ENCODE measurements at places on chromosomes 5 and 9. TPM values are rescaled to one million over a fixed set of nuclear protein-coding genes. Genes with fewer than 3 reads are reported as not detected.

Gene LHFPL2
- total RNA-seq, result 40.4 TPM

GRCh38 chr5:43564289-43564850 is 7.5 kb upstream of the PAIP1 start:
- no peak for DNase-seq

DNA sequence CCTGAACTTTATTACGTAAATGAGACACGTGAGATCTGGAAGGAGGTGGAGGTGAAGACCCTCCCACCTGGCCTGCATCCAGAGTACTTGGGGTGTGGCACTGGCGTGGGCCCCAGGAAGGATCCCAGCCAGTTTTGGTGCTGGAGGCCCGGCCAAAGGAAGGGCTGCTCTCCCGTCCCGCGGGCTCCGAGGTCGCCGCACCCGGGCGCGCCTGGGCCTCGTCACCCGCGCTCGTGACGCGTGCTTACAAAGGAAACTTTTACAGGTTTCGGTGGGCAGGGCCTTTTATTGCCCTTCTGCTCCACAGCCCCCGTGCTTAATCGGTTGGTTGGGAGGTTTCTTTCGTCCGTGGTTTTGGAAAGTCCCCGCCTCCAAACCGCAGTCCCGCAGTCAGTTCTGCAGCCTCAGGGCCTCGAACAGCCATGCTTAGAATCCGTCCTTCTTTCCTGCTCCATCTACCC is 29.2 kb downstream of the CDKN2A start:
- DNase-seq, result no peak

DNA sequence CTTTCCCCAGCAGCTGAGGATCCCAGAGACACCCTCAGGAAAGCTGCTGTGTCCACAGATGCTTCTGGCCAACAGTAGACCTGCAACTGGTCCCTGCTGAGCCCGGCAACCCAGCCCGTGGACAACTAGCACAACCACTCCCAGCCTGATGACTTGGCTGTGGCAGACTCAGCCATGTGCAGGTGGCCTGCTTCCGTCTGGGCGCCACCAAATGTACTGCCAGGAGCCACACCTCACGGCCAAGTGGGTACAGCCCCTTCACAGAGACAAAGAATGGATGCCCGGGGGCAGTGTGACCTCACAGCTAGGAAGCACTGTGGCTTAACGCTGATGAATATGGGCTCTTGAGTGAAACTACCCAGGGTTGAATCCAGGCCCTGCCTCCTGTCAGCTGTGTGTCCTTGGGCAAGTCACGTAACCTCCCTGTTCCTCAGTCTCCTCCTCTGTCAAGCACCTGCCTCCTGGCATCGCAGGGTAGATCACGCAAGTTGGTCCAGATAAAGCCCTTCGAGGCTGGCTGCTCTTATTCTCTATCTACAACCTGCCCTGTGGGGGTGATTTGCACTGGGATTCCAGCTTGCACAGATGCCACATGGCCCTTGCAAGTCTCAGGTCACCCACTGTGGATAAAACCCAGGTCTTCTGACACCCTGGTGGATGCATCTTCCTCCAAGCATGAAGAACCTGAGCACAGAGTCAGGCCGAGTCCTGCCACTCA is 225.0 kb downstream of the PBX3 start:
- no peak for DNase-seq

DNA sequence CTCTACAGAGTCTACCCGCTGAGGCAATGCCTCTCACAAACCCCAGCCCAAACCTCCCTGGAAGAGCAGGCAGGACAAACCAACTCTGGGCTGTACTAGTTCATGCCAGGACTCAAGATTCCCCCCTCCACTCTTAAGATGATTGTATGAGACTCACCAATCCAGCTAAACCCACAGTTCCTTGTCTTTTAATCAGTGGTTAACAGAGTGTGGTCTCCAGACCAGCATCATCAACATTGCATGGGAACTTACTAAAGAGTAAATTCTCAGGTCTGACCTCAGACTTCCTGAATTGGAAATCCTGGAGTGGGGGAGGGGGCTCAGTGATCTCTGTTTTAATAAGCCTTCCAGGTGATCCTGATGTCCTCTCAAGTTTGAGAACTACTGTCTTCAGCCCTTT is 240.9 kb downstream of the GAS1 start:
- no peak for DNase-seq

- no peak for DNase-seq
Observed at GRCh38 chr5:164346785-164347630, 841.6 kb downstream of the MAT2B start.

GRCh38 chr5:34555699-34556508 is 100.2 kb upstream of the RAI14 start:
- no peak for DNase-seq

Measured in prostate gland (tissue), 2 donors.